Heart left ventricle (tissue), 16 donors: ENCODE measurements at places on chromosomes 2 and 18. TPM values are rescaled to one million over a fixed set of nuclear protein-coding genes. Genes with fewer than 3 reads are reported as not detected.
A peak's percentile ranks its signal among the peaks of the same experiment; 100 is the strongest.

DNA sequence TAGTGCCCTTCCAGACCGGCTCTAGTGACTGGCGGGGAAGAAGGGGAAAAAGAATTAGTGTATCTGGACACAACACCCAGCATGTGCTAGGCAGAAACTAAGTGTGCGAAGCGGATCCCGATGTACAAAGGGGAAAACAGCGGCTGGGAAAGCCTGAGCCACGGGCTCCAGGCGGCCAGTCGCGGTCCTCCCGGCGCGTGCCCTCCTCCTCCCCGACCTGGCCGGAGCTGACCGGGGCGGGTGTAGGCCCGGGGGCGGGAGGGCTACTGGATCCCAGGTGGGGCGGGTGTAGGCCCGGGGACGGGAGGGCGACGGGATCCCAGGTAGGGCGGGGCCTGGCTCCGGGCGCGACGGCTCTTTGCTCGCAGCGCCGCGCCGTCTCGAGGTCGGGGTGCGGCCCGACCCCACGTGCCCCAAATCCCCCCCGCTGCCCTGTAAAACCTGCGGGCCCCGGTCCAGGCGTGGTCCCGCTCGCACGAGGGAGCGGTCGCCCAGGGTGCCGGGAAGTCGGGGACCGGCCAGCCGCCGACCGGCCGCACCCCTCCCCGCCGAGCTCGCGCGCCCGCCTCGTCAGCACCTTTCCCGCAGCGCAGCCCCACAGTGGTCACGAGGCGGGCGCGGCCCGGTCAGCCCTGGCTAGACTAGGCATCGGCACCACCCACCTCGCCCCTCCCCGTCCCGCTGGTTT is 48.8 kb downstream of the C2orf42 start:
- DNase-seq = no peak

DNA sequence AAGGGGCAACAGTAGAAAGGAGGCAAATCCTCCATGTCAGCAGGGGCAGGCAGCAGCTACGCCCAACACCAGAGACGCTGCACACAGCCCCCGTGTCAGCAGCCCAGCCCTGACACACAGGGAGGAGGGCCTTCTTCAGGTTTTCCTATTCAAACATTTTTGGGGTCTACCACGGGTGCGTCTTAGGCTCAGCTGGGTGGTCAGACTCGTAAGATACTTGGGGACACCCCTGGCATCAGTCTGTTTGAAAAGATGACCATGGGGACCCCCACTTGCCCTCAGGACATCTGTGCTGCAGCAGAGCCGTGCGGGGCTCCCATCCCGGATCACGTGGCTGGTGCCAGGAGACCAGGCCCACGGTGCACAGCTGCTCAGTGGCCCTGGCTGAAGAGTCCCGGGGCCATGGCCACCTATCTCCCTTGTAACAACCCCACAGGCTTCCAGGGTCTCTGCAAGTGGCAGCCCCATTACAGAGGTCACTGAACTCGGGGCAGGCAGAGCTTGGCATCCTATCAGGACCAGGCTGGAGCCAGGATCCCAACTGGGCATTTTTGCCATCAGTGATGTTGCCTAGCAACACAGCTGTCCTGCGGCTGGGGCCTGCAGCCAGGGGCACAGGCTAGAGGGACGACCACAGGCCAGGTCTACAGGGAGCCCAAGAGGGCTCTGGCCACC is 82.5 kb downstream of the EDAR start:
- no peak for DNase-seq

The AGAP1 gene
- 16.3 TPM for total RNA-seq

The ABHD1 gene
- total RNA-seq = not detected

DNA sequence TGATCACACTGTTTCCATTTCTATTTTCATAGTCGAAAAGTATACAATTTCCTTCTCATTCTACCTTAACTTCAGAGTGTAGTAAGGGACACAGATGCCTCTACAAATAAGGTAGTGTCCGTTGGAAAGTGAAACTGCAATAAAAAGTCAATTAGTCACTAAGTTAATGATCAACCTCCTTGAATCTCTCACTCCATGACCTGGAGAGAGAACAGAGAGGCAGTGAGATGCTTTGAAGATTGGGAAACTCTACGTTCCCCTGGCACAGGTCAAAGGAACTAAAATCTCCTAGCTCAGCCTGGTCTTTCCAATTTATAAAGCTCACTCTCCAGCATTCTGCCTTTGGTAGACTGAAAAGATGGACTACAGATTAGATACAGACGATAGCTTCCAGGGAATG is 153.8 kb upstream of the ACAA2 start:
- no peak for DNase-seq

GRCh38 chr2:216690853-216691741 is 4.3 kb downstream of the IGFBP5 start:
- peak; percentile 91 for DNase-seq

- no peak for DNase-seq
Measured at GRCh38 chr2:114281188-114281587, 161.3 kb upstream of the DPP10 start.

GRCh38 chr2:96247009-96247408 is 18.8 kb downstream of the TMEM127 start:
- DNase-seq = no peak

The FSHR gene
- 0.75 TPM for total RNA-seq

The XDH gene
- not detected for total RNA-seq

DNA sequence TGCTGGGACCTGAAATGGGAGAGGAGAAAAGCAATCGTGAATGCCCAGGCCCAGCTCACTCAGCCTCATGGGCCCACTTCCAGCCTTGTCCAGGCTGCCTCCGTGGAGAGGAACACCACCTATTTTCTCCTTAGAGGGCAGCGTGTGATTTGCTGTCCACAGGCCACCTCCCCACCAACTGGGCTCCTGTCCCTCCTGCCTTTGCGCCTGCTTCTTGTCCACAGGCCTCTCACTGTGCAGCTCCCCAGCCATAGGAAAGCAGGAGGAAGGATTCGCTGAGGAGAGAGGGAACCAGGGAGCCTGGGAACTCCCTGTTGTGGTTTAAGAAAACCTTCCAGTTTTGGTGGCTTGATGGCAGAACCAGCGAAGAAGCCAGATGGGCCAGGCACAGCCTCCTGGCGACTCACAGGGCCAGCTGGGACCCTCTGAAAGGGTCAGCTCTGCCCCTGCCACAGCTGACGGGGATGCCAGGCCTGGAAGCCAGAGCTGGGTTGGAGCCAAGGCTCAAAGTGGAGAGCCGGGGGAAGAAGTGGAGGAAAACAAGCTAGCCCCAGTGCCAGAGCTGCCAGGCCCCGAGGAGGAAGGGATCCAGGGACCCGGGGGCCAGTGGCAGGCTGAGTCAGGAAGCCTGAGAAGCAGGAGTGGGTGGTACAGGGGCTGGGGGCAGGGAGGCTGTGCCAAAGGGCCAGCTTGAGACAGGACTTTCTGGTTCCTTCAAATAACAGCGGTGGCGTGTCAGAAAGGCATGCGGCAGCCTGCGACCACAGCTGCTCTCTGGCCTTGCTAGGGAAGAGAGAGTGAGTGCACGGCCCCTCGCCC is 9.9 kb downstream of the TMBIM1 start:
- no peak for DNase-seq

The BUB1 gene
- 8.3 TPM for total RNA-seq

GRCh38 chr2:181169503-181169902 is 189.1 kb downstream of the UBE2E3 start:
- no peak for DNase-seq

- DNase-seq = no peak
Measured at GRCh38 chr2:174344716-174345461, 10.1 kb downstream of the SP9 start.

The OBSL1 gene
- total RNA-seq = 230 TPM

The SCN9A gene
- total RNA-seq = 2.5 TPM

GRCh38 chr18:34704074-34704473 is 6.0 kb upstream of the DTNA start:
- no peak for DNase-seq

The TCF4 gene
- 53.7 TPM for total RNA-seq

GRCh38 chr2:201904538-201905420 is 98.4 kb downstream of the CDK15 start:
- DNase-seq = no peak

- DNase-seq = no peak
Measured at GRCh38 chr2:29811378-29811777, 110.0 kb downstream of the ALK start.

- DNase-seq = no peak
Measured at GRCh38 chr2:216033403-216033802, 20.1 kb upstream of the MREG start.

The VWA3B gene
- total RNA-seq = 0.19 TPM

The SERPINB11 gene
- total RNA-seq = not detected

DNA sequence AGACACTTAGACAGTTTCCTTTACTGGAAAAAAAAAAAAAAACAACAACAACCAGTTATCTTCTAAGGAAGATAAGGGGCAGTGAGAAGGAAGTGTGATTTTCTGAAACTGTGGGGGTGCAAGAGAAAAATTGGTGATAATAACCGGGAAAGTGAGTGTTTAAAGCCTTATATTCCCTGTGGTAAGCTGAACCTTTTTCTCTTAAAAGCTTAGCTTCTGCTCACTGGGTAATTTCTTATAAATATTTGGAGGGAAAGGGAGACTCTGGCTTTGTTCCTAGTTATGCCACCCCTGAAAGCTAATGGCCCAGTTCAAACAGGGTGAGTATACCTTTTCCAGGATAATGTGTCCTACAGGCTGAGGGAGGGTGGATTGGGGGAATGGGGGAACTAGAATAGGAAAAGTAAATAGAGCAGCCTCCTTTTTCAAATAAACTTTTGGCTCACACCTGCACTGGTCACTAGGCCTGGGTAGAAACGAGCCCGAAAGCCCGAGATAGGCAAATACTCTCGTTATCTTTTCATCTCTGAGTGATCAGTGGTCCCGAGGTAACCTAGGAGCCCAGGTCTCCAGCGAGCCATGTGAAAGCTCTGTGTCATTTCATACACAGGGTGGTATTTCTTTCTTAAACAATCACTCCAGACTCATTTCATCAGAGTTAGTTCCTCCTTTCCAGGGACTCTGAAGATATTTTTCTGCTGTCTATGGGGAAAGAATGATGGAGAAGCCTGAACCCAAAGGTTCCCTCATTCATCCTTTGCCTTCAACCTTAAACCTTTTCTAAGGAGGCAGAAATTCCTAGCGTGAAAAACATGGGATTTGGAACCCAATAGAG is 15.5 kb upstream of the SRBD1 start:
- no peak for DNase-seq

The DCDC2C gene
- not detected for total RNA-seq

The C2orf78 gene
- not detected for total RNA-seq

DNA sequence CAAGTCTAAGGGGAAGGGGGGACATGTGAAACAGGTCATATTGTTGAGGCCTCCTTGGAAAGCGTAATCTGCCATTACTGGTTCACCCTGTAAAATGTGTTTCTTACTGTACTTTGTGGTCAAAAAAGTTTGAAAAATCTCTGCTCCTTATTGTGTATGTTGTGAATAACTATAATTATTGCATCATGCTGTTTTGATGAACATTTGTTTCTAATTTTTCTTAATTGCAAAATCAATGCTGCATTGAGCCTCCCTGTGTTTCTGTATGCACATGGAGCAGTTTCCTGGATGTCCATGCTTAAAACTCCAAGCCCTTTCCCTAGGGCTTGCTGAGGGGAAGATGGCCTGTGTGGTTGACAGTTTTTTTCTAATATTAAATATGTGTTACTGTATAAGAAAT is 158.6 kb downstream of the RNF144A start:
- DNase-seq = no peak

DNA sequence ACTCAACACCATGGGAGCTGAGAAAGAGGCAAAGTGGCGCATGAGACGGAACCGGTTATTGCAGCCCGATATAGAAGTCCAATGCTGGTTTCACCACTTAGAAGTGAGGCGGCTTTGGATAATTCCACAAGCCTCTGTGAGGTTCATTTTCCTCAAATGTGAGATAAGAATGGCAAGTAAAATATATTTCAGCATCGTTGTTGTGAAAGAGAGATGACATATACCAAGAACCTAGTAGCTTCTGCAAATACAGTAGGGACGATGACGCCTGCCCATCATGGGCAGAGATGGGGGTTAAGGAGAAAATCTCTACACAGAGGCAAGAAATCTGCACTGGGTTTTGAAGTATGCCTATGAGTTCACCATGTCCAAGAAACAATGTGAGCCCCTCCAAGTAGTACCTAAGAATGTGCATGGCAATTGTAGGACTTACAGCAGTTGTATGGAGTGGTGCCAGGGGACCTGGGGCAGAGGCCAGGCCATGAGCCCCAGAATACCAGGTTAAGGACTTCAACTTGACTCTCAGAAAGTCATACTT is 352.0 kb downstream of the RNF144A start:
- DNase-seq = no peak

GRCh38 chr2:61937886-61938285 is 32.4 kb downstream of the COMMD1 start:
- no peak for DNase-seq

DNA sequence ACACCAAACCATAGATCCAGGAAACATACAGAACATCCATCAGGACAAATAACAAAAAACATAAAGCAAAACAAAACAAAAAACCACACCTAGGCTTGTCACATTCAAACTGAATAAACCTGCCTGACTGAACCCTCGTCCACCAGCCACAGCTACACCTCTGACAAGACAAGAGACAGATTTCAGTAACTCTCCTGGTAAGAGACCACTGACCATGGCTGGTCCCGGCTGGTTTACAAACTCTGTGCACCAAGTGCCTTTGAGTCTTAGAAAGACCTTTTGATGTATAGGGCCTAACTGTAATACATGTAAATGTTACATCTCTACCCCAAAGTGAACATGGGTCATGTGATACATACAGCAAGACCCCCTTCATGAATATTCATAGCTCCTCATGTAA is 4.8 kb upstream of the SLC66A2 start:
- DNase-seq = no peak

DNA sequence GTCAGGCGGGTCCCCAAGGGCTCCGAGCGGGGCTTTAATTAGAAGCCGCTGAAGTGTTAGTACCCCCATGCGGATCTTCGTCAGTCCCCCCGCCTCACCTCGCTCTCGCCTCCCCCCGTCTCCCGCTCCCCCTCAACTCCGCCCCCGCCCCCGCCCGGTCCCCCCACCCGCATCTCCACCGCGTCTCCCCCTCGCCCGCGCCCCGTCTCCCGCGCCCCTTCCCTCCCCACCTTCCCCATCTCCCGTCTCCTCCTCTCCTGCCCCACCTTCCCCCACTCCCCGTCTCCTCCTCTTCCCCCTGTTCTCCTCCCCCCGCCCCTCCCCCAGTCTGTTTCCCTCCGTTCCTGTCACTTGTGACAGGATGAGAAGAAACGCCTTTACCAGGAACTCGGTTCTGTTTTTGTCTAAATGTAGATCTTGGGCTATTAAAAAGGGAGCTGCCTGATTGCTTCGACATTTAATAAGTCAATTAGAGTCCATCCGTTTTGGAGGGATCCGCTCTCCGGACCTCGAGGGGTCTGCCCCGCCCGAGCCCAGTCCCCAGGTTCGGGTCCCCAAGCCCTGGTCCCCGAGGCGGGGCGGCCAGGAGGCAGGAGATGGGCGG is 969 bp upstream of the ALKAL2 start:
- no peak for DNase-seq

DNA sequence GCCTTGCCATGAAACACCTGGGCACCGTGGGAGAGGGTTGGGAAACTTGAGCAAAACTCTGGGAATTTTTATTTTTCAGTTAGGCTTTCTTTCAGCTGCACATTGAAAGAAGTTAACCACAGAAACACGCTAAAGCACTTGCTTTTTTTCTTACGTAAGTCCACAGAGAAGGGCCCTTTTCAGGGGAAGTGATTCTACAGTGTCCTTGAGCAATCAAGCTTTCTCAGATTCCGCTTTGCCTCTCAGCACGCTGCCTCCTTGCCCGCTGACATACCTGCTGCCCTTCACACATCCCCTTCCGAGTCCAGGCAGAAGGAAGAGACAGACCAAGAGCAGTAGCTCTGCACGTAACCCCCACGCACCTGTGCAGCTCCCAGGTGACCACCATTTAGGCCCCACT is 135.5 kb upstream of the MYT1L start:
- no peak for DNase-seq

The PROKR1 gene
- not detected for total RNA-seq

- no peak for DNase-seq
Measured at GRCh38 chr2:214226061-214226460, 184.8 kb upstream of the VWC2L start.

- peak; percentile 65 for DNase-seq
Measured at GRCh38 chr2:109238580-109238979, 109.6 kb downstream of the SH3RF3 start.
